Activated CD4-positive, alpha-beta memory T cell treated with anti-CD3 and anti-CD28 coated beads, Interleukin-2, amount 10 ng/mL, durations not matched to agents 7 days and 5 days (primary cell): ENCODE measurements at places on chromosomes 7 and 10. TPM values are rescaled to one million over a fixed set of nuclear protein-coding genes. Genes with fewer than 3 reads are reported as not detected.

DNA sequence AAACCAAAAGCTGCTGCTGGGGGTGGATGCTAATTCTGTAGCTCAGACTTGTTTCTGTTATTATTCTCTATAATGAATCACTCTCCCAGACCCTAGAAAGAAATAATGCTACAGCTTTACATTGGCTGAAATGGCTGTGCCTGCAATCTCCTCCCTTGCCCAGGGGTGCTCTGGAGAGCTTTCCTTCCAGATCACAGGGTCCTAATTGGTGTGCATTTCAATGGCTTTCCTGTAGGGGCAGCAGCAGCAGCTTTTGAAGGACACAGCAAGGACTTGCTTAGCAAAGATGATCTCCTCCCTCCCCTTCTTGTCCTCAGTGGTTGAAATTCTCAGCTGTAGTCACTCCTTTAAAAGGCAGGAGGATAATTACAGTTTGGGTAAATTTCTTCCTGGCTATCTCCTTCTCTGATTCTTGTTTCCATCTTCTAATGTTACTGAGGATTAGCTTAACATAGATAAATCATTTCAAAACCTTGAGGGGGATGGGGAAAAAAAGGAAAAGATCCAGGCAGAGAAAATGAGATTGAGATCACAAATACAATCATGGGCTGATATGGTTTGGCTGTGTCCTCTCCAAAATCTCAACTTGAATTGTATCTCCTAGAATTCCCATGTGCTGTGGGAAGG is 120.2 kb upstream of the CTTNBP2 start:
- DNase-seq = no peak

- DNase-seq = no peak
These were observed 92.7 kb downstream of the SEMA3D start for GRCh38 chr7:85094046-85094725.

The ADAMTS14 gene
- not detected for total RNA-seq

The SPDYE16 gene
- 0.25 TPM for total RNA-seq
